Ammon's horn (tissue), 1 donor: ENCODE measurements at places on chromosomes 6 and 20.

DNA sequence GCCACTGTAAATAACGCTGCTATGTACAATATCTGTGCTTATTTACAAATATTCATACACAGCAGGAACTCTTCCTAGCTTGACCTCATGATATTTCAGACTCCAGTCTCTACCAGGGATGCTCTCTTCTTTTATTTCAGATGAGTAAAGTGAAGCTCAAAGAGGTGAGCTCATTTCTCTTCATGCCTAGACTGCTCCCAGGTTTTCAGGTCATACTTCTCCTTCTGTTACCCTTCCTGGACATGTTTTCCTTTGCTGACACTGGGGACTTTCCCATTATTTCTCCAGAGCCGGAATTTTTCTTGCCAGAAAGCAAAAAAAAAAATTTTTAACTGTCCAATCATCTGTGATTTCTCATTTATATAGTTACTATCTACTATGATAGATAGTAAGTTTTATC, 147.2 kb upstream of the DST start:
- no peak for DNase-seq

GRCh38 chr6:146526192-146526591, 17.4 kb upstream of the RAB32 start:
- DNase-seq, result peak; percentile 35

DNA sequence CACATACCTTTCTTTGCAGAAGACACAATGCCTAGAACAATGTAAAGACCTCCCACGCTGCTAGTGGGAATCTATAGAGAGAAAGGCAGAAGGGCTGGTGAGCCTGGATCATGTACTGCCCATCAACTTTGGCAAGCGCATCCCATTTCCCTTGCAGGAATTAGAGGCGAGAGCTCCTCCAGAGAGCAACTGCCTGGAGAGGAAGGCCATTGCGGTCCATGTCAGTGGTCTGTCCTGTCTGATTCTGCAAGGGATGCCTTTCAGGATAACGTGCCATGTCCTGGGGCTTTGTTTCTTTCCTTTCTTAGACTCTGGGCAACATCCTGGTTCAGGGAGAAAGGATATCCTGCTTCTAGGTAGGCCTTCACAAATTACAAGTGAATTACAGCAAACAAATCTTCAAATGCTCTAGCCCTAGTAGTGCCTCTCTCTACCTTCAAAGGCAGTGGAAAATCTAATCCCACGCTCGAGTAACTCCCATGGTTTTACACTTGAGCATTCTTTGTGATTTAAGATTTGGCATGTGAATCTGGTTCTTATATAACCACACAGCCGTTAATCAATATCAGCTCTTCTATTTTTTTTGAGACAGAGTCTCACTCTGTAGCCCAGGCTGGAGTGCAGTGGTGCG, 38.5 kb downstream of the GCNT2 start:
- DNase-seq, result no peak

DNA sequence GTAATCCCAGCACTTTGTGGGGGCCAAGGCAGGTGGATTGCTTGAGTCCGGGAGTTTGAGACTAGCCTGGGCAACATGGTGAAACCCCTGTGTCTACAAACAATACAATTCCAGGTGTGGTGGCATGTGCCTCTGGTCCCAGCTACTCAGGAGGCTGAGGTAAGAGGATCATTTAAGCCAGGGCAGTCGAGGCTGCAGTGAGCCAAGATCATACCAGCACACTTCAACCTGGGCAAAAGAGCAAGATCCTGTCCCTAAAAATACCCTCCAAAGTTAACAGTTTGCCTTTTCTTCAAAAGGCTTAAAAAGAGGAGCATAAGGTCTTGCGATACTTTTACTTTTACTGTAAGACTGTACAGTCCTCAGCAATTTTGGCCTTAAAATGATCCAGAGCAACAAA, 10.7 kb upstream of the SPTLC3 start:
- no peak for DNase-seq

GRCh38 chr20:53302695-53303412, 290.8 kb downstream of the ZNF217 start:
- DNase-seq, result no peak

DNA sequence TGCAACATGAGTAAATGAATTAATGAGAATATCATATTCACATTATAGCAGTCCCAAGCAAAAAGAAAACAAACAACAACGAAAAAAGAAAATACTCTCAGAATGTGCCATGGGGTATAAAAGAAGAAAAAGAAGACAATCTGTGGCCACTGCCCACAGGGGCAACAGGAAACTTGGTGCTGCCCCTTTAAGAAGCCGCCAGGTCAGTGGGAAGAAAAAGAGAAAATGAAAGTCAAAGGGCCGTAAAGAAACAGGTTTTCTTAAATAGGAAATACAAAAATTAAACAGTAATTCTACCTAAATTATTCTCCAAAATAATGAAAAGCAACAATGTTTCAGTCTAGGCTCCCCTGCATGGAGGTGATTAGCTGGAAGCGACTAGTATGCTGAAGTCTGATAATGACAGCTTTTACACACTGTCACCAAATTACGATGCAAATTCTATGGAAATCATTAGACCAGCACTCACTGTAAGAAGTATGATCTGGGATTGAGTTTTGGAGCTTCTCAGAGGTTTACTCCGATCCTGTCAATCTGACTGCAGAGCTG, 23.6 kb downstream of the GMDS start:
- no peak for DNase-seq
